ENCODE measurements at places on chromosomes 6 and 20. TPM values are rescaled to one million over a fixed set of nuclear protein-coding genes. Genes with fewer than 3 reads are reported as not detected.

- DNase-seq = peak; percentile 46
These were observed 644.2 kb upstream of the GJE1 start for GRCh38 chr6:141488488-141488887.

GRCh38 chr20:54335299-54335698 is 127.4 kb downstream of the PFDN4 start:
- DNase-seq = no peak

GRCh38 chr6:144548536-144548935 is 263.4 kb downstream of the UTRN start:
- no peak for DNase-seq

- DNase-seq = peak; percentile 85
These were observed 65.0 kb upstream of the EEF1A1 start for GRCh38 chr6:73585566-73586415.

DNA sequence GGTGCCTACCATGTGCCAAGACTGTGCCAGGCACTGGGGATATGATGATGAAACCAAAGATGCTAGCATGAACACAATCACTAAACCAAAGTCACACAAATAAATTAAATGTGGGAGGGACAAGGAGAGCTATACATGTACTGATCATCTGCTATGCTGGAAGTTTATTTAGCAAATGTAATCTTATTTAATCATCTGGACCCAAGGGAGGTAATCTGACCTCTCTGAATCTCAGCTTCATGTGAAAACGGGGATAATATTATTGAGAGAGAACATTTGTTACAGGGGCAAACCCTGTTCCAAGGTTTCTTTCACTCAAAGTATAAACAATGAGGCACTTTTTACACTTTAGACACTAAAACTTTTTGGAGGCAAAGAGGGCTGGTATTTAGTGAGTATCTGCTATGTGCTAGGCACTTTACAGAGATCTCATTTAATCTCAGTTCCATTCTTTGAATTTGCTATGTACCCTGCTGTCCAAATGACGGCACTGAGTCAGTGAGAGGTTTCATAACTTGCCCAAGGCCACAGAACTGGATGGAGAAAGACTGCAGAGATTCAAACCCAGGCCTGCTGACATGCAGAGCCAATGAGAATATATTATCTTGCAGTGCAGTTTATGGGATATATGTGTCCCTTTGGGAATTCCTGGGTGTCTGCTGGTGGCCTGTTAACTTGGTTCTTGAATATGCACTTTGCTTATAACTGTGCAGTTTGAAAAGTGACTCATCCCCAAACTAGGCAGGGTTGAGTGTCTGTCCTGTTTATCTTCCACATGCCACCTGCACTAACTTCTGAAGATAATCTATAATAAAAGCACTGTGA is 3.3 kb upstream of the ASXL1 start:
- DNase-seq = peak; percentile 76

SIRPB2 gene
- not detected for total RNA-seq

ZNF512B gene
- total RNA-seq = 6.5 TPM

DNA sequence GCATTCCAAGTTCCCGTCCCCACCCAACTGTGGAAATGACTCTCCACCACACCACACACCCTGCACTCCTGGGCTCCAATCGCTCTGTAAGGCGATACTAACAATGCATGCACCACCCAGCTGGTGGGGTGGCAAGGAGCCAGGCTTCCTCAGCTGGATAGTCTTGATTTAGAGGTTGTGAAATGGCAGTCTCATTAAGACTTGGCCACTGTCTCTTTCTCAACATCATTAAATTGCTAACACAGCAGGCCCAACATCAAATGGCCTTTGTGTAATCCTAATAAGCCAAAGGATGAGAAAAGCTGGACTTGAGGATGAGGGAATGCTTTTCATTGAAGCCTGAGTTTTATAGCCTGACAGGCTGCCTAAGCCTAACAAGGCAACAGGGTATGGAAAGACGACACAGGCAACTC is 223.7 kb downstream of the GMDS start:
- peak; percentile 77 for DNase-seq

PRSS16 gene
- total RNA-seq = not detected

CAP2 gene
- total RNA-seq = 14.5 TPM

SLC22A7 gene
- total RNA-seq = not detected

- no peak for DNase-seq
These were observed 282.1 kb upstream of the BMP2 start for GRCh38 chr20:6485351-6485750.

TMEM217 gene
- 1.4 TPM for total RNA-seq

DNA sequence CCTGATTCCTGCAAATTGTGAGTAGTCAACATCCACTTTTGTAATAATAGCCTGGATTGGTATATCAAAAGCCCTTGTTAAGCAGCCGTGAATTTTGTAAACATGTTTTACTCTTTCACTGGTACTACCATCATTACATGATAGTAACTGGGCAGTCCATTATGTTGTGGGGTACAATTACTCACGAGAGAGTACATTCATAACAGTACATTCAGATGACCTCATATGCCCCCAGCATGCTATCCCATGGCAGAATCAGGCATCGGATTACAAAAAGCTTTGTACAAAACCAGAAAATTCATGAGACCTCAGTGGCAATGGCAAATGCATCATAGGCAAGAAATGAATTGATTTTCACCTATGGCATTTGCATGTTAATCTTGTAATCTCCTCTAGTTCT is 166.2 kb downstream of the EPM2A start:
- peak; percentile 47 for DNase-seq

CTCFL gene
- total RNA-seq = not detected

ENPP1 gene
- total RNA-seq = 38.9 TPM

- DNase-seq = no peak
These were observed 7.8 kb downstream of the IL22RA2 start for GRCh38 chr6:137165375-137166246.

DNA sequence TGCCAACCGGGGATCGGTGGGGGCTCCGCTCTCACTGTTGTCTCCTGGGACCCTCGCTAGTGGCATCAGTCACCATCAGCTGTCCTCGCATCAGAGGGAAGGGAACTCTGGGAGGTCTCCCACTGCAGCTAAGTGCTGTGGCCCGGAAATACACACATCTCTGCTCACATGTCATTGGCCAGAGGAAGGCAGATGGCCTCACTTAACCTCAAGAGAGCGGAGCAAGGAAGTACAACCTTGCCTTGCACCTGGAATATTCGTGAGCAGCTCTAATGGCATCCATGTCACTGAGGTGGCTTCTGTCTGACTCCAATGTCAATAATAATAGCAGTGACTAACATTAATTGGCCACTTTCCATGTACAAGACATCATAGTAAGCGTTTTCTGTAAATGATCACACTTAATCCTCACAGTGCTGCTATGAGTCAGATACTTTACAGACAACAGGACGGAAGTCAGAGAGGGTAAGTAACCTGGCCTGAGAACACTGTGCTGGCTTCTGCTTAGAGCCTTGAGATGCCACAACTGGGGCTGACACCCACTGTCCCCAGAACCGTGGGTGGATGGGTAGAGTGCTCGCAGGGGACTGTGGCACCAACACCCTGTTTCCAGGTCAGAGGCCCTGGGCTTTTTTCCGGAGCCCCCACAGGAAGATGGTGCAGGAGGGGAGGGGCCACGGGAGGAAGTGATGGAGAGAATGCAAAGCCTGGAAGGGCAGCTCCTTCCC is 6.0 kb downstream of the LHFPL5 start:
- peak; percentile 69 for DNase-seq

- no peak for DNase-seq
These were observed 5.8 kb upstream of the GPR31 start for GRCh38 chr6:167163476-167164011.

Measured in IMR-90 (cell line).